ENCODE measurements at places on chromosomes 11 and 22.

- DNase-seq = no peak
Observed at GRCh38 chr11:89583580-89583979, 92.4 kb upstream of the NOX4 start.

DNA sequence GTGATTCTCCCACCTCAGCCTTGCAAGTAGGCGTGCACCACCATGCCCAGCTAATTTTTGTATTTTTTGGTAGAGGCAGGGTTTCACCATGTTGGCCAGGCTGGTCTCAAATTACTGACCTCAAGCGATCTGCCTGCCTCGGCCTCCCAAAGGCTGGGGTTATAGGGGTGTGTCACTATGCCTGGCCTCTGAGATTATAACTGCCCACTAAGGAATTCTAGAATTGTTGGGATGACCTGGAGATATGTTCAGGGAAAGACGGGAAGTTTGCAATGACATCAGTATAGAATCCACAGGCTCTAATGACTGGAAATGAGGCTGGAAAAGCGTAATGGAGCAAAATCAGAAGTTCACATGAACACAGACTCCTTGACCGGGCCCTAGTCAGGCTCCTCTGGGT, 62.2 kb downstream of the CLMP start:
- no peak for DNase-seq

DNA sequence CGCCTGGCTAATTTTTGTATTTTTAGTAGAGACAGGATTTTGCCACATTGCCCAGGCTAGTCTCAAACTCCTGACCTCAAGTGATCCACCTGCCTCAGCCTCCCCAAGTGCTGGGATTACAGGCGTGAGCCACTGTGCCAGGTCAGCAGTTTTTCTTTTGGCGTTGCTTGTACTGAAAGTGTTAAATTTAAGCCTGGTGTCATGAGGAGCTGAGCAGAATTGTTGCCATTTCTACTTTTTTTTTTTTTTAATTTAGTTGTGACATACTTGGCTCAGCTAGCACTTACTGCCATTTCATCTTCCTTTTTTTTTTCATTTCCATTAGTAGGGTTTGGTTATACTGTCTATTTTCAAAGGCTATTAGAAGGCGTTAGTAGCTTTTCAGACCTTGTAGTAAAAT, 10.7 kb downstream of the TAB1 start:
- DNase-seq = no peak

DNA sequence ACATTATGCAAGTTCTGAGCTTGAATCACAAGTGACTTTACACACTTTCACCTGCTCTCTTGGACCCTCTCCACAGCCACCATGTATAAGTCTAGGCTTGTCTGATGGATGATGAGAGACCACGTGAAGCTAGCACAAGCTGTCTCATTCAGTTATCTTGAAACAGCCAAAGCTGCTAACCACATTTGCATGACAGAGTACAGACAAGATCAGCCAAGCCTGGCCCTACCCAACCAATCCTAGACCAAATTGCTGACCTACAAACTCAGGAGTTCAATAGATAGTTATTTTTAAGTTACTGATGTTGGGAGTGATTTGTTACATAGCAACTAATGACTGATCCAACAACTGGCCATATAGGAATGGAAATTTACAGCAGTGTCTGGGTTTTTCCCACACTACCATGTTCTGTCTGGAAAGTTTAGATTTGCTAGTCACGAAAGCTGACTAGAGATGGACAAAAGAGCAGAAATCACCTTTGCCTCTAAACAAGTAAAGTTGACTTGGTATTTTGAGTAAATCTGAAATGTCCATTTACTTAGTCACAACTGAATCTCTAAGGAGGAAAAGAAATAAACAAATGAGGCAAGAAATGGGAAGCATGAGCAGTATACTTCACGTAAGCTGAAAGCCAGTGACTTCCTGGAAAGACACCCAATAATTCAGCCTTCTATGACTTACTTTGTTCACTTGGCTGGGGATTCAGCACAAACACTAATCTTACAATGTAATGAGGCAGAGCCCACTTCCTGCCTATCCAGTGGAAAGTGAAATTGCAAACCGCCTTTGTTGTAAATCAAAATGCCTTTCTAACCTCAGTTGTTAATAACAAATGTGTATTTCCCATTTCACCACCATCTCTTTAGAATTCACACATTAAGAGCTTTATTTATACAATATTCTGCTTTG, 101.7 kb downstream of the FAM181B start:
- DNase-seq = no peak

GRCh38 chr11:20004866-20005265, 155.4 kb downstream of the DBX1 start:
- no peak for DNase-seq

DNA sequence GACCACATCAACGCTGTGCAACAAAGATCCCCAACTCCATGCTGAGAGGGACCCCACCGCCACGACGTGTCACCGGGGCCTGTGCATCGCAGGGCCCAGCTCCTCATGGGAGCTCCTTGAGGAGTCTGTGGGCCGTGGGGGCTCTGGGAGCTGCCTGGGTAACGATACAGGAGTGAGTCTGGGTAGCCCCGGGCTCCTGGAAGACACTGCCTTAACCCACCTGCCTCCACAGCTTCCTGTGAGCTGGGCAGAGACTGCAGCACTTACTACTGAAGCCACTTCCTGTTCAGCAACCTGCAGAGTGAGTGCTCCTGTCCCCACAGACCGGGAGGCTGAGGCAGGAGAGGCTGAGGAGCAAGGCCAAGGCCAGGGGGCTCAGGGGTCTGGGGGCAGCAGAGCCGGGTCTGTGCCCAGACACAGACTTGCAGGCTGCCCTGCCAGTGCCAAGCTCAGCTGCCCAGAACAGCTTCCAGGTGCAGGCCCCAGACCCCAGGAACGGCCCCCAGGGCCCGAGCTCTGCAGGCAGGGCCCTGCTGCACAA, 226.7 kb downstream of the BRD1 start:
- DNase-seq = no peak

DNA sequence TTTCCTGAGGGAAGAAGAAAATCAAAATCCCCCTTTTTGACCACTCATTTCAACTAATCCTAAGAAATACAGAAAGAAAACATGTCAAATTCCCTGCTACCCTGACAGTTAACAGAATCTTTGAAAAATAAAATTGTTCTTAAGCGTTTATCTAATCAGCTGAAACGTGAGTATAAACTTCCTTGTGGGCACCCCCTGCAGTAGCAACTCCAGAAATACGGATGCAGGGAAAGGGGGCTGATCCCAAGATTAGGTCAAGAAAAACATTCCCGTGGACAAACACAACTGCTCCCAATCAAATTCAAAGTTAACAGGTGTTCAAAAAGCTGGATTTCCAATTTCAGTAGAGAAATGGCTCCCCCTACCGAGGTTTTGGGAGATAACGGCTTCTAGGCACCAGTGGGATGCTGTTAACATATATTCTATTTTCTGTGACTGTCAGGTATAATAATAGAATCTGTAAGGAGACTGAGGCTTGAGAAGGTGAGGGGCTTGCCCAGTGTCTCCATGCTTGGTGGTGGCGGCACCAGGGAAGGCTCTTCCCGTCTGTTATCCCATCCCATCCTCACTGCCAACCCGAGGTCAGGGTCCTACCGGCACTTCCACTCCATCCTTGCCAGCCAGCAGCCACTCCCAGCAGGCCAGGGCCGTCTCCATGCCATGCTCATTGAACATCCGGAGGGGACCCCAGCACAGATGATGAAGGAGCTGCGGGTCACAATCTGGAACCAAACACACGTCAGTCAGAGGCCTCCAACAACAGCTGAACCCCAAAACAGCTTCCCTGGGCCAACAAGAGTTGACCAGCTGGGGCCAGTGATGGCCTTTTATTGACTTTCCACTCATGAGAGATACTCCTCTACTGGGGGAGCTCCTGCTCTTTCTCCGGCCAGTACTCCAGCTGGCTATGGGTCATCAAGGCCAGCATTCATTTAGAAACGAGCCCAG, 32.0 kb upstream of the SERPIND1 start:
- DNase-seq = no peak

- peak; percentile 70 for DNase-seq
Observed at GRCh38 chr22:28882545-28882877, 861 bp upstream of the ZNRF3 start.

- DNase-seq = no peak
Observed at GRCh38 chr22:37627545-37627944, 11.9 kb upstream of the SH3BP1 start.

All from umbilical cord (tissue), 2 donors.